ENCODE measurements at places on chromosomes 5 and 9.

GRCh38 chr9:110877374-110877773 lies 160.9 kb downstream of the LPAR1 start:
- no peak for DNase-seq

DNA sequence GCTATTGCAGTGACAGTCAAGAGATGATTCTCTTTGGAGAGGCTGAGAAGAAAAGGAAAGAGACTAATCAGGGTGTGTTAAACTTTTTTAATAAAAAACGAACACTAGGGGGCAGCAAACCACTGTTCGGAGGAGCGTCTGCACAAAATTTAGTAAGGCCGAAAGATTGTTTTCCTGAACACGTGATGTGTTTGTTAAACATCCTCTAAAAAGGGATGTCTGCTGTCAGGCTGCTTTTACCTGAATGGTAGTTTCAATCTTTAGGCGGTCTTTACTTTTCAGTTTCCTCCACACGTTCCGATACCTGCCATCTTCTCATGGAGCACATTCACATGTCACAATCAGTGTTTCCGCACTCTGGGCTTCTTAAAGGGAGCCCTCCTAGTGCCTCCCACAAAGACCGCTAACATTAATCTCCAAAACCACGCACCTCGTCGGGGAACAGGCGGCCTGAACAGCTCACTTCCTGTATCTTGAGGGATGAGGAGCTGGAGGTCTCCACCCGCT lies 125.2 kb downstream of the GPBP1 start:
- DNase-seq = peak; percentile 82

DNA sequence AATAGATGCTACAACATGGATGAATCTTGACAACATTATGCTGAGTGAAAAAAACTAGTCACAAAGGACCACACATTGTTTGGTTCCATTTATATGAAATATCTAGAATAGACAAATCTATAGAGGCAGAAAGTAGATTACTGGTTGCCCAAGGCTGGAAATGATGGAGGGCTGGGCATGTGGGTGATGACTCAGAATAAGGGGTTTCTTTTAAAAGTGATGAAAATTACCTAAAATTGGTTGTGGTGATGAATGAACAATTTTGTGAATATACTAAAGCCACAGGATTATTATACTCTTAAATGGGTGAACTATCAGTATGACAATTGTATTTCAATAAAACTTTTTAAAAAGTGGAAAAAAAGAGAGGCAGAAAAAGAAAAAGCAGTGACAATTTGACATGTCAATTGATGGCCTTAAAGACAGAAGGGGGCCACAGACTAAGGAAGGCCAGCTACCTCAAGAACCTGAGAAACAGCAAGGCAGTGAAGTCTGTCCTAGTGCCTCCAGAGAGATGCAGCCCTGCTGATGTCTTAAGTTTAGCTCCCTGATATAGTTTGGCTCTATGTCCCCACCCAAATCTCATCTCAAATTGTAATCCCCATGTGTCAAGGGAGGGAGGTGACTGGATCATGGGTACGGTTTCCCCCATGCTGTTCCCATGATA lies 182.7 kb downstream of the PIK3R1 start:
- no peak for DNase-seq

DNA sequence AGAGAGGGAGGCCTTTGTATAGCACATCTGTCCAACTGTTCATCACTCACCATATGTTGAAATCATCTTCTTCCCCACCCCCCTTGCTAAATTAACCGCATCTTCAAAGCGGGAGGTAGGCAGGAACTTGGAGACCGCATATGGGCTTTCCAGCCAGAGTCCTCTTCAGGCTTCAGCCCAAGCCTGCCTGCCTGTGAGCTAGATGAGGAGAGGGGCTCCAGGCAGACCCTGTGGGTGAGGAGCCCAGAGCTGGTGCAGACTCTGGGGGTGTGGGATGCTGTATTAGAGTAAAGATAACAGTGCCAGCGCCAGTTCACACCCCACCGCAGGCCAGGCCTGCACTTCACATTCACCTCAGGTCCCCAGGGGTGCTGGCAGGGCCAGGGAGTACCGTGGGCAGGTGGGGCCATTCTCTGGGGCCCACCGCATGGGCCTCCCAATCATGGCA lies 16.2 kb downstream of the PRRC2B start:
- DNase-seq = peak; percentile 86

GRCh38 chr9:35529161-35529823 lies 39.4 kb downstream of the RUSC2 start:
- no peak for DNase-seq

DNA sequence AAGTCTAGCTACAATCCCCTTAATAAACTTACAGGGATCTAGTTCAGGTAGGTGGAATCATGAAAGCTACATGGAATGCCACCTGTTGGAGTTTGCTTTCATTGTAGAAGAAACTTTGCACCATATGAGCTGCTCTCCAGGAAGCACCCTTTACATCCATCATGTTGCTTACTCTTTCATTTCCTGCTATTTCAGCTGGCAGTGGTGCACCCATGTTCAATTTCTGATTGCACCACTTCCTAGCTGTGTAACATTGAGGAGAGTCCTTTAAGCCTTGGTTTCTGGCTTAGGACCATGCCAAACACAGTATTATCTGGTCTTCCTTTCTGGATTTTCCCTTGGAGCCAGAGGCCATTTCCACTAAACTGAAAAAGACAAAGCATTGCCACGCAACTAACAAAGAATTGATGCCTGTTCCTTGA lies 123.3 kb upstream of the SLC12A2 start:
- no peak for DNase-seq

GRCh38 chr9:132970324-132971062 lies 8.0 kb upstream of the GFI1B start:
- DNase-seq = no peak

GRCh38 chr9:124541824-124542223 lies 34.6 kb upstream of the NR5A1 start:
- no peak for DNase-seq

DNA sequence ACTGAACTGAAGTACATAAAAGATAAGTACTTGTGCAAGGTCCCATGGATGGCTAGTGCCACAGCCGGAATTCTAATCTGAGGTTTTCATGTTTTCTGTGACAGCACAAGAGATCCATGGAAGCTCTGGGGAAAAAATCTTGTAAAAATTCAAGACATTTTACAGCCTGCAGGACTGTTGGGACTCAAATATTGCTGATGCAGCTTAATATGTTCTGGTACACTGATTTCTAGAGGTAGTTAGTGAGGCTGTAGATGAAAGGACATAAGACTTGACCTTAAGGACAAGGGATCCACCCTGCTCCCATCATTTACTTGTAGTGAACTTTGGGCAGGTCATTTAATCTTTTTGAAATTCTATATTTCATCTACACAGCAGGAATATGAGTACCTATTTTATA lies 390.4 kb downstream of the TLE4 start:
- DNase-seq = no peak

- DNase-seq = no peak
Measured at GRCh38 chr5:32383065-32383464, 61.5 kb downstream of the ZFR start.

- no peak for DNase-seq
Measured at GRCh38 chr5:177372034-177372896, 12.0 kb upstream of the SLC34A1 start.

DNA sequence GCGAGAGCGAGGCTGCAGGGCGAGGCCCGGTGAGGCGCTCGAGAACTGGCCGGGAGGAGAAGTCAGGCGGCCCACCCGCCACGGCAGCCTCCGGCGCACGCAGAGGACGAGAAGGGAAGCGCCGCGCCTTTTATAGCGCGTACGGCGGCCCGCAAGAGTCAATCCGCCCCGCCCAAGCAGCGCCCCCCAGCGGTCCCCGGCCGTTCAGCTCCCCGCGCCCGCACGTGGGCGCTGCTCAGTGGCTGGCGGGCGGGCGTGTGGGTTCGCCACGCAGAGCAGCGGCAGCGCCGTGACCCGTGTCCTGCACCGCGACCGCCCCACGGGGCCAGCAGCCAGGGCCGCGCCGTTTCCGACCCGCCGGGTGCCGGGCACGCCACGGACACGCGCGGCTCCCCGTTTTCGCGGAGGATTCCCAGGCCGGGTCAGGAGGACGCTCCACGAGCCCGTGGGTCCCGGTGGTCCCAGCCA lies 14.6 kb downstream of the LCN10 start:
- peak; percentile 90 for DNase-seq

- no peak for DNase-seq
Measured at GRCh38 chr9:92740969-92741368, 23.7 kb downstream of the BICD2 start.

DNA sequence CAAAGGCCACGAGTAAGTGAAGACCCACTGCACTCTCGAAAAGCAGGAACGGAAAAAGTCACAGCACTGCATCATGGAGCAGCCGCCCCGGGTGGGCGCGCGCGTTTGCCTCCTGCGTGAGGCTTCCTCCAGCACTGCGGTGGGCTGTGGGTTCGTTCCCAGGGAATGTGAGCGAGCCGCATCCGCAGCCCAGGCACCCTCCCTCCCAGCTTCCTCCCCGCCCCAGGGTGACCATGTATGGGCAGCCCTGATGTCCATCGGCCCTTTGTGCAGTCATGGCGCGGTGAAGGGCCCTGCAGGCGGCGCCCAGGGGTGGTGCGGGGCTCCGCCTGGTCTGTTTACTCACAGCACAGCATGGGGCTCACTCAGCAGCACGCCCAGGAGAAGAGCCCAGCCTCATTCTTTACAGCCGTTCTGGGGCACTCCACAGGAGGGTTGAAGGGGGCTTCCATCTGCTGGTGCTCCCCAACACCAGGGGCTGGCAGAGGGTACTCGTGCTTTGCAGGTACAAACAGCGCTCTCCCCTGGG lies 32.7 kb downstream of the KCNT1 start:
- DNase-seq = no peak

GRCh38 chr5:147860641-147861025 lies 17.9 kb upstream of the SCGB3A2 start:
- no peak for DNase-seq

- DNase-seq = no peak
Measured at GRCh38 chr9:105291938-105292337, 47.5 kb downstream of the SLC44A1 start.

- DNase-seq = no peak
Measured at GRCh38 chr5:171476701-171477100, 57.3 kb downstream of the FGF18 start.

GRCh38 chr5:6333182-6333905 lies 45.0 kb downstream of the MED10 start:
- DNase-seq = no peak

DNA sequence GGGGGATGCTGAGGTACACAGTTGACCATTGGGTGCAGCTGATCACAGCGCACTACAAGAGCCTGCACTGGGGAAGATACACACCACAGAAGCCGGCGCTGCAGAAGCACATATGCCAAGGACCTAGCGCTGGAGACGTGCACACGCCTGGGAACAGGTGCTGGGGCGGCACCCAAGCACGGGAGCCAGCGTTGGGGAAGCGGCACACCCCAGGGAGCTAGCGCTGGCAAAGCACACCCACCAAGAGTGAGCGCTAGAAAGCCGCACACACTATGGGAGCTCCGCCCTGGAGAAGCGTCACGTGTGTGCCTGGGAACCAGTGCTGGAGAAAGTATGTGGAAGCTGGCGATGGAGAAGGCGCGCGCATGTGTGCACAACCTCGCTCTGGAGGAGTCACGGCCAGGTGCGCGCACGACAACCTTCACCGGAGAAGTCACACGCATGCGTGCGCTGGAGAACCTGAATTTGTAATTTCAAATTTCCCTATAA lies 4.5 kb downstream of the FANCC start:
- DNase-seq = peak; percentile 62

DNA sequence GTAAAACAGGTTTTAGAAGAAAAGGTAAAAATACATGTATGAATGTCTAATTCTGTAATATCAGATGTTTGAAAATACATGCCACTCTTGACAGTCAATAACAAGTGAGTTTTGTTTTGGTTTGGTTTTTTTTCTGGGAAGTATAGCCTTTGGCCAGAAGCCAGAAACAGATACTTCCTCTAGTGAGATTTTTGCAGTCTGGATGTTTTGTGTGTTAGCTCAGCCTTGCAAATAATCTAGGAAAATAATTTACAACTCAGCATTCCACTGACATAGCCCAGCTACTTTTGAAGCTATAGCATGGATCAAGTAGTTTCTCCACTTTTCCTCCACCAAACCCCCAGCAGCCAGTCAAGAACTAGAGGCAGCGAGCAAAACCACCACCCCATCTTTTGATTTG lies 56.7 kb downstream of the SLC1A1 start:
- peak; percentile 40 for DNase-seq

- no peak for DNase-seq
Measured at GRCh38 chr5:175542232-175542965, 64.0 kb downstream of the SFXN1 start.

GRCh38 chr5:10649666-10650380 lies 86.0 kb downstream of the ANKRD33B start:
- peak; percentile 46 for DNase-seq

DNA sequence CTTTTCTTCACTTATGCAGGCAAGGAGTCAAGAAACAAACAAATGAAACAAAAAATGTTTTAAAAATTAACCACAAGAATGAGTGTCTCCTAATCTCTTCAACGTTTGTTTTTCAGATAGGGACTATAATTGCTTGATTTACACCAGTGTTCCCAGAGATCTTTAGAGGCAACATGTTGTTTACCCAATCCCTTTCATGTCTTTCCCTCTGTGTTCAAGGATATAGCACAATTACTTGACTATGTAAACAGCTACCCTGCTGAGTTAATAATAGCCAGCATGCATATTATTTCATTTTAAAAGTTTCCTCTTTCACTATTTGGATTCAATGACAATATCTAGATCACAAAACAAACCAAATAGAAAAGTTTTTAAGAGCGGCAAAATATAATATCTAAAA lies 25.1 kb upstream of the SHISAL2B start:
- no peak for DNase-seq

DNA sequence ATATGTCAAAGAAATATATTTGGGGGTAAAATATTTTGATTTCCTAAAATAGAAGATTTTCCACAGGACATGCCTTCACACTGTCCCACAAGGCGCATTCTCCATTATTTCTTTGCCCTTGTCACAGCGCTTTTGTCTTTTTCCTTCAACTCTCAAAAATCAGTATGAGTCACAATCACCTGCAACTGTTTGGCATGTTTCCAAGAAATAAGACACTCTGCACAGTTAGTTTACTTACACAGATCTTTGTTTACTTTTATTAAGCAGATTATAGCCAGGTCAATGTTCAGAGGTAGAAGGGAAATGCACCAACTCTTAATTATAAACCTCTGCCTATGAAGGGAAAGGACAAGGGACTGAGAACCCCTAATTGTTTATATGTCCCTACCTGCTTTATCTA lies 9.5 kb downstream of the CEMIP2 start:
- DNase-seq = no peak

GRCh38 chr9:130268521-130269211 lies 3.1 kb downstream of the HMCN2 start:
- no peak for DNase-seq

- DNase-seq = no peak
Measured at GRCh38 chr5:50873595-50874277, 207.3 kb downstream of the PARP8 start.

- DNase-seq = no peak
Measured at GRCh38 chr5:138949988-138950387, 74.9 kb upstream of the LRRTM2 start.

Measured in fibroblast of skin of abdomen (primary cell).